ENCODE measurements at places on chromosomes 1 and 21.

- no peak for DNase-seq
These were observed 27.5 kb downstream of the DMBX1 start for GRCh38 chr1:46517010-46517600.

DNA sequence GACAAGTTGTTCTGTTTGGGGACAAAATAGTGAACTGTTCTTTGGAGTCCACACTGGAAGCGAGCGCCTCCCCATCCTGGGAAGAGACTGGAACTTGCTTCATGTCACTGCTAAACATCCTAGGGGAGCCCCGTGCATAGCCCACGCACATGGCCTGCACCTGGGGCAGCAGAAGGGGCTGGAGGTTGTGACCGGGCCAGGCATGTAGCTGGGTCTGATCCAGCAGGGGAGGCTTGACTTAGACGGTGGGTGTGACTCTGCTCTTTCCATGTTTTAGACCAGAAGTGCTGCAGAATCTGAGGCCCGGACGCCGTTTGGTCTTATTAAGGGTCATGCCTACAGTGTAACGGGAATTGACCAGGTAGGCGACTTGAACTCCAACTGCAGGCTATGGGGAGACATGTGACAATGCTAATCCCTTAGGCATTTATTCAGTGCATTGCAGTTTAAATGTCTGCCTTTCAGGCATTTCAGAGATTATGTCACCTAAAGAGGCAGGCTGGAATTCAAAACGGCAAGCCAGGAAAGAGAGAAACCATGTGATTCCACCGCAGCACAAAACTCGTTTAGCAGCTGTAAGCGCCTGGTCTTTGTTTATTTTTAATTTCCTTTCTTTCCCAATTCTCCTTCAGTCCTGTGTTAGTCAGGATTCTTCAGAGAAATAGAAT lies 21.8 kb downstream of the CAPN9 start:
- no peak for DNase-seq

- DNase-seq = no peak
These were observed 170.7 kb downstream of the ST6GALNAC5 start for GRCh38 chr1:77038000-77038399.

GRCh38 chr1:218711884-218712674 lies 366.9 kb downstream of the TGFB2 start:
- no peak for DNase-seq

Data from urinary bladder (tissue), 4 donors.